Tongue (tissue), 3 donors: ENCODE measurements at places on chromosomes 4 and X. TPM values are rescaled to one million over a fixed set of nuclear protein-coding genes. Genes with fewer than 3 reads are reported as not detected.

Gene MTTP
- total RNA-seq = 1.4 TPM

Gene CYTL1
- 4.6 TPM for total RNA-seq

- DNase-seq = no peak
Measured at GRCh38 chrX:56343219-56343618, 111.1 kb downstream of the KLF8 start.

GRCh38 chrX:20244931-20245330 is 21.8 kb downstream of the RPS6KA3 start:
- DNase-seq = no peak

GRCh38 chr4:86595426-86595805 is 1.3 kb downstream of the PTPN13 start:
- peak; percentile 29 for DNase-seq

DNA sequence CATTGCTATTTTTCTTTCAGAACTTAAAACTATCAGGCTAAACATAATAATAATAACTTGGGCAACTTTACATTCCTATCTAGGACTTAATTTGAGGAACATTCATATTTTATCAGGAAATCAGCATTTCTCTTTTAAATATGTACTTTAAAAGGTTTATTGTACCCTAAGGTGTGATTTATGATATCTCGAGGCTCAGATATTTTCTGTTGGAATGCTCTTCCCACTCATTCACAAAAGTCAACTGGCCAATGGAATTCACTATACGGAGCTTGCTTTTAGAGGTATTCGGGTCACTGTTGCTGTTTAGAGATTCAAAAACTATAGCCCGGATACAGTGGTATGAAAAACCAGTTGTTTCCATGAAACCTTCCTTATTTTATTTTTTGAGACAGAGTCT is 328.3 kb downstream of the GBA3 start:
- no peak for DNase-seq

- peak; percentile 53 for DNase-seq
Measured at GRCh38 chr4:184669251-184669650, 19.7 kb downstream of the PRIMPOL start.

- DNase-seq = peak; percentile 26
Measured at GRCh38 chr4:185127021-185127925, 15.8 kb upstream of the SLC25A4 start.

GRCh38 chr4:87932718-87933141 is 42.8 kb upstream of the SPP1 start:
- no peak for DNase-seq

DNA sequence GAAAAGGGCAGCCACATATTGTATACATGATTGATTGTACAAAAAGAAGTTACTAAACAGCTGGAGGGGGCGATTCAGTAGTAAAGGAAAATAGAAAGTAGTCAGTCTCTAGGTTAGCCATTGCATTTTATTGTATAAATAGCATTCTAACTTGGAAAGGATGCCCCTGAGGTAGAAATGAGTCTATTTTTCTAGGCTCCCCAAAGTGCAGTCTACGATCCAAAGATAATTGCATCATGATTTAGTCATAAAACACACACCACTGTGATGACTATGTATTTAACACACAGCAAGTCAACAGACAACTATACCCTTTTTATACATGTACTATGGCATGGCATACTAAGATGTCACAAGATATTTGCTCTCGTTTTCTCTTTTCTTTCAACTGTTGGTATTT is 204.9 kb downstream of the APBB2 start:
- no peak for DNase-seq

GRCh38 chrX:96696462-96696861 is 11.8 kb downstream of the DIAPH2 start:
- no peak for DNase-seq

DNA sequence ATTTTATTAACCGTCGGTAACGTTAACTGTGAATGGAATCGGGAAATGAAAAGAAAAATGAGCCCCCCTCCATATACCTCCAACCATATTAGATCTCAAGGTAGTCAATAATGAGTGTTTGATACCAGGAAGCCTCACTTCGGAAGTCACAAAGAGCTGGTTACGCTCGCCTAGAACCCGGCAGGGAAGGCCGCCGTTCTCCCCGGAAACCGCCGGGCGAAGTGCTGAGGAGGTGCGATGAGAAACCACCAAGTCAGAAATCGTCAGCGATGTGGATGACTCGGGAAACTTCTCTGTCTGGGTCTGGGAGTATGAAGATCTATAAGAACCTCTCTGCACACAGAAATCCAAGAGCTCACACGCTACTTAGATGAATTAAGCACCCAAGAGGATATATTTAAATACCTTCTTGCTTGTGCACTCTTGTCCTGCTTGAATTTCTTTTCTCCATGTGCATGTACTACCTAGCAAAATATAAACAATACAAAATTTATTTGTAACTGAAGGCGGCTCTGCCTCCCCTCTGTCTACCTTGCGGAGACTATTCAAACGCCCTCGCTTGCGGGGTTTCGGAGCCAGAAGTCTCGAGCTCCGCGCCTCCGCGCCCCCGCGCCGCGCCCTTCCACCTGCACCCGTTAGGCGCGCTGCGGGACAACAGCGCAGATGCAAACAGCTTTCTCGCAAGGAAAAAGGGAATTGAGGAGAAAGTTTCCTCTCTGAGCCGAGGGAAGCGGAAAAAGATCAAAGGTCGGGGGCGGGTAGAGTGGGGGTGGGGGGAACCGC is 17.8 kb downstream of the NKX6-1 start:
- DNase-seq = peak; percentile 19

DNA sequence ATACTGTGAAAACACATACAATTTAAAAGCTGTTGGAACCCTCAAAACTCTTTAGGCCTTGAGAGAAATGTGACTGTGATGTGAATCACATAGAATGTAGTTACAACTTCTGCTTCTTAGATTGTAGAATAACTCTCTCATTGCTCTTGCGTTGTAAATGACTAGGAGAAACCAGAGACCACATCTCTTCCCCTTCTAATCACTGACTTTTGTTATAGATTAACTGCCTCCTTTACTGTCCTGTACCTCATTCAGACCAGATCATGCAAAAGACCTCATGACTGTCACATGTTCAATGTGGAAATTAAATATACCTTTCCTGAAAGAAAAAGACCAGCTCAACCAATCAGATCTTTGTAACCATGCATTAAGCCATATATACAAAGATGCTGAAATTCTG is 43.2 kb upstream of the NEIL3 start:
- DNase-seq = no peak

Gene TEX13D
- not detected for total RNA-seq

- peak; percentile 44 for DNase-seq
Measured at GRCh38 chr4:89837385-89837992, 528 bp upstream of the SNCA start.

Gene TRAM1L1
- total RNA-seq = 5.8 TPM

DNA sequence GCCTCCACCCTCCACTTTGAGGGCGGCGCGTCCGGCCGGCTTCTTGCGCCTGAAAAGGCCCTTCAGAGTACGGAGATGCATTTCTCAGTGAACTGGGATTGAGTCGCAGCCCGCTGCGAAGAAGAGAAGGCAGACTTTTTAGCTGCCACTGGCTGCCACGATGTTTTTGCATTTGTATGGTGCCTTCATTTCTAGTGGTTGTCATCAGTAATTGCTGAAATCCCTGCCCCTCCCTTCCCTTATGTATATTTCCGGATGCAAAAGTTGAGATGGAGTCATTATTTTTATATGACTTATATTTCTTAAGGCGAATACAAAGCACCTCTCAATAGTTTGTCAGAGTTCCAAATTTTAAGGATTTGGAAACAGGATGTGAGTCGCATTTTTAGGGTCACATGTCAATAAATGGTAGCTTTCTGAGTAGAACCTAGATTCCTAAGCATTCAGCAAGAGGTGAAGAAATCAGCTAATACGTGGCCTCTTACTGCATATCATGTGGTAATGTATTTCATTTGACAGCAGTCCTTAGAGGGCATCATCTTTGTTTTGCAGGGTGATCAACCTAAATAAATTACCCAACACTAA is 658 bp downstream of the ATP6AP2 start:
- peak; percentile 21 for DNase-seq

DNA sequence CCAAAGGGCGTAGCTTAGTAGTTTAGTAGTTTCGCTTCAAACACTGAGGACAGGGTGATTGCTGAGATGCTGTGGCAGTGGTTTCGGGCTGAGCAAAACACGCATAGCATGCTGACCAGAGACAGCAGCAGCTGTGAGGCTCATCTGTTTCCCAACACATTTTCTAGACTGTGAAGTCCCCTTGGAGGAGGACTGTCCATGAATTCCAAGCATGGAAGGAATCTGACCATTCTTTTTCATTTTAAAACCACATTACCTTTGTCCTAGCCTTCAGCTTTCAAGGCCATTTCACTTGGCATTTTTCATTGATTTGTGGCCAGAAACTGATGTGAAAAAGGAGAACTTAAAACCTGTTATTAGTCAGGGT is 240.9 kb downstream of the PALLD start:
- DNase-seq = no peak

Gene EDA2R
- total RNA-seq = 2.7 TPM

Gene SERTM2
- total RNA-seq = 7.9 TPM

- no peak for DNase-seq
Measured at GRCh38 chrX:54087661-54088060, 43.4 kb upstream of the PHF8 start.

Gene ASB12
- total RNA-seq = 5.7 TPM

GRCh38 chr4:48944756-48945241 is 38.2 kb upstream of the OCIAD2 start:
- no peak for DNase-seq

Gene CDKL5
- 9.3 TPM for total RNA-seq

Gene ZNF141
- total RNA-seq = 36.8 TPM

DNA sequence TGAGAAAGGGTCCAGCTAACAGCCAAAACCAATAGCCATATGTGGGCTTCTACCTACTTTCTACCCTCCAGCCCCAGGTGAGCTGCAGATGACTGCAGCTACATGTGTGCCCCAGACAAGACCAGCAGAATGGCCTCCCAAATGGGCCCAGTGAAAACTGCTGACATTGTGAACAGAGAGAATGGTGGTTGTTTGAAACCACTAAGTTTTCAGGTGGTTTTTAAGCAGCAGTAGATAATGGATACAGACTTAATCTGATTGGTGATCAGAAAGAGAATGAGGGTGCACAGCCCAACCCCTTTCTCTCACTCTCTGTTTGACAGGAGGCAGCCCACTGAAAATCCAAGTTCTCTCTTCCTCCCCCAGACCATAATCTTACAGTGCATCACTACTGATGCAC is 42.5 kb upstream of the BBS12 start:
- no peak for DNase-seq

- peak; percentile 40 for DNase-seq
Measured at GRCh38 chr4:152996111-152996571, 60.0 kb downstream of the FHDC1 start.

Gene PNMA5
- not detected for total RNA-seq

Gene PPEF1
- total RNA-seq = 1.5 TPM

- DNase-seq = no peak
Measured at GRCh38 chrX:11446336-11446735, 153.1 kb downstream of the AMELX start.

DNA sequence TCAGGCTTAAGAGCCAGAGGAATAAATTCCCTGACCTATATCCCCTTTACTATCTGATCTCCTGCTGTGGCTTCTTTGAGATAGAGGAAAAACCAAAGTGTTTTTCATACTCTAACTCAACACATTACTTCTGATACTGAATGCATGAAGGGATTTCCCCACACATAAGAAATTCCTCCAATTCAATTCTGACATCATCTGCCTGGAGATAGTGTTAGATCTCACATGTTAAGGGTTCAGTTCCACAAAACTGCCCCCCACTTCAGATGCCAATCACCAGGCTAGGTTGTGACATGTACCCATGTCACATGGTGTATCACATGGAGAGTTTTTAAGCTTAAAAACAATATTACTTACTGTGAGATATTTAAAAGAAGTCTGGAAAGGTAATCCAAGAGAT is 46.8 kb downstream of the GSTCD start:
- DNase-seq = no peak

Gene KDR
- total RNA-seq = 56.2 TPM

DNA sequence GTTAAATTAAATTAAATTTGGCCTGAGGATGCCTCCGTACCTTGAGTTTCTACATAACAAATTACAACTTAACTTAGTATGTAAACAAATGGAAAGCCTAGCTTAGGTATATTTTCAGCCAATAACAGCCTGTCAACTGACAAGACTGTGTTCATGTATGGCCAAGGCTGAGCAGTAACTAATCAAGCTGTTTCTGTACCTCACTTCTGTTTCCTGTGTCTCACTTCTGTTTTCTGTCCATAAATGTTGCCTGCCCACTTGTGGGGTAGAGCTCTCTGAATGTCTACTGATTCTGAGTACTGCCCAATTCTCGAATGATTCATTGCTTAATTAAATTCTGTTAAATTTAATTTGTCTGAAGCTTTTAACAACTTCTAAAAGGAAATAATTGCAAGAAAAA is 445.2 kb downstream of the PCDH11X start:
- DNase-seq = no peak

DNA sequence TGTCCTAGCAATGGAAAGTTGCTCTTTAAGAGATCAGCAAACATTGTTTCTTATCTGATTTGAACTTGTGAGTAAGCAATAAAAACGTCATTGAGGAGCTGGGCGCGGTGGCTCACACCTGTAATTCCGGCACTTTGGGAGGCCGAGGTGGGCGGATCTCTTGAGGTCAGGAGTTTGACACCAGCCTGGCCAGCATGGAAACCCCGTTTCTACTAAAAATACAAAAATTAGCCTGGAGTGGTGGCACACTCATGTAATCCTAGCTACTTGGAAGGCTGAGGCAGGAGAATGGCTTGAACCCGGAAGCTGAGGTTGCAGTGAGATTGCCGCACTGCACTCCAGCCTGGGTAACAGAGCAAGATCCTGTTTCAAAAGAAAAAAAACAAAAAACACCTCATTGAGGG is 11.2 kb upstream of the PLAC8 start:
- no peak for DNase-seq

DNA sequence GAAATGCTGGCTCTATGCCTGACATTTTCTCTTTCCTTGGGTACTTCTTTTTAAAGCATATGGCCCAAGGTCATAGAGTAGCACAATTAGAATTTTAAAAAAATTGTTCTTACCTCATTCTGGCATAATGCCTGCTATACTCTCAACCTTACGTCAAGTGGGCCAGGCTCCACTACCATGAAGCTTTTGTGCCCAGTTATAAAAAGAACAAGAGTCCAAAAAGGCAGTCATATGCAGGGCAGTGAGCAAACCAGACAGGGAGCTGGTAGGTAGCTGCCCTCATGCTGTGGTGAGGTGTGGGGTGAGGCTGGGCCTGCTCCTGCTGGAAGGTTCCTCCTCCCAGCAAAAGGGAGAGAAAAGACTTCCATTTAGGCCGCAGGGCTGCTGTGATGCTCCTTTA is 64.4 kb upstream of the UCP1 start:
- DNase-seq = peak; percentile 3
